ENCODE measurements at places on chromosomes 2 and 18.

GRCh38 chr2:105175231-105175630, 66.3 kb upstream of the GPR45 start:
- no peak for DNase-seq

DNA sequence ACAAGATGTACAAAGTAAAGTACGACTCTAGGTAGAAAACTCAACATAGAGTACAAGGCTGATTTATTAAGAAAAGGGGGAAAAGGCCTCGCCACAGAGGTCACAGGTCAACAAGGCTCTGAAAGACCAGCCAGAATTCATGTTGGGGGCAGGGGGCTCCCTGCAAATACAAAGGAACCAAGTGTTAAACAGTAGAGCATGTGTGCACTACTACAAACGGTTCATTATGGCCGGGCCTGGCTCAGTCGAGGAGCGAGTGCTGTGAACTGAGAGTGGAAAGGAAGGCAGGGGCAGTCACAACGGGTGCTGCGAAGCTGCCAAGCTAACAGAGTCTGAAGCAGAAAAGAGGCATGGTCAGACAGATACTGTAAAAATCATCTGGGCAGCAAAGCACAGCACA, 77.1 kb downstream of the MBOAT2 start:
- no peak for DNase-seq

- no peak for DNase-seq
These were observed 88.4 kb downstream of the ICOS start for GRCh38 chr2:204024906-204025475.

DNA sequence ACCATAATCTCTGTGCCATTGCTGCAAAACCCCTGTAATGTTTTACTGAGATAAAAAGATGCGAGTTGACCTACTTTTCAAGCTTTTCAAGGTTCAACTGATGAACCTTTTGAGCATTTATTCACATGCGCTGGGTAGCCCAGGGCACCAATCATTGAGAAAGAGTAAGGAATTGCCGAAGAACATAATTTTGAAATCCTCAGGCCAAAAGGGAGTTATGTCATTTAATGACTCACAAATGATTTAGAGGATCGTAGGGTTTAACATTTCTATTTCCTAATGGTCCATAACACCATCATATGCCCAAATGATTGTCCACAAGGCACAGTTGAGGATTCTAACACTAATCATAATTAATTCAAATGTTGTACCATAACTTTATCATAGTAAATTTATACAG, 20.2 kb upstream of the DLX1 start:
- DNase-seq = no peak

- no peak for DNase-seq
These were observed 86.5 kb downstream of the PTGR3 start for GRCh38 chr18:75122334-75122958.

GRCh38 chr2:231068525-231069222, 12.0 kb downstream of the PSMD1 start:
- DNase-seq = no peak

- no peak for DNase-seq
These were observed 271.4 kb downstream of the ZEB2 start for GRCh38 chr2:144248350-144249034.

GRCh38 chr18:25097569-25098056, 254.4 kb downstream of the ZNF521 start:
- DNase-seq = no peak

GRCh38 chr2:142100139-142100873, 30.5 kb downstream of the LRP1B start:
- DNase-seq = no peak

DNA sequence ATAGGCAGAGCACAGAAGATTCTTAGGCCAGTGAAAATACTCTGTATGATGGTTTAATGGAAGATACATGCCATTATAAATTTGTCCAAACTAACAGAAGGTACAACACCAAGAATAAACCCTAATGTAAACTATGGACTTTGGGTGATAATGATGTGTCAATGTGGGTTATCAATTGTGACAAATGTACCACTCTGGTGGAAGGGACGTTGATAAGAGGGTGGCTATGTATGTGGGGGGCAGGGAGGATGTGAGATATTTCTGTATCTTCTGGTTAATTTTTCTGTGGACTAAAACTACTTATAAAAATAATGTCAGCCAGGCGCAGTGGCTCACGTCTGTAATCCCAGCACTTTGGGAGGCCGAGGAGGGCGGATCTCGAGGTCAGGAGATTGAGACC, 86.2 kb downstream of the HNRNPLL start:
- no peak for DNase-seq

All from activated T-cell treated with anti-CD3 and anti-CD28 coated beads for 4 hours (primary cell).